Aortic smooth muscle cell (primary cell): ENCODE measurements at places on chromosomes 12 and 14. TPM values are rescaled to one million over a fixed set of nuclear protein-coding genes. Genes with fewer than 3 reads are reported as not detected.

CLEC2A gene
- not detected in 2 replicates for total RNA-seq

MIPOL1 gene
- total RNA-seq = 10.0 and 12.5 TPM in 2 replicates

TEX52 gene
- not detected in 2 replicates for total RNA-seq

TSPAN19 gene
- not detected in 2 replicates for total RNA-seq

ADAM21 gene
- 0.50 and 1.2 TPM in 2 replicates for total RNA-seq

NOVA1 gene
- 1.8 and 4.5 TPM in 2 replicates for total RNA-seq

WNT5B gene
- 12.9 and 15.2 TPM in 2 replicates for total RNA-seq

TMEM179 gene
- 0.06 and 0.40 TPM in 2 replicates for total RNA-seq

PABPN1 gene
- total RNA-seq = 69.9 and 83.4 TPM in 2 replicates

PLBD2 gene
- 31.6 and 46.9 TPM in 2 replicates for total RNA-seq

APOF gene
- total RNA-seq = not detected in 2 replicates

SYCP3 gene
- total RNA-seq = 0.12 and 0.13 TPM in 2 replicates

MYF6 gene
- not detected in 2 replicates for total RNA-seq

KRT83 gene
- total RNA-seq = not detected in 2 replicates

PRIMA1 gene
- not detected in 2 replicates for total RNA-seq

SERPINA3 gene
- total RNA-seq = 0.81 and 1.6 TPM in 2 replicates

ACOT6 gene
- total RNA-seq = not detected in 2 replicates

PFDN5 gene
- 963 and 1,329 TPM in 2 replicates for total RNA-seq

TPPP2 gene
- not detected in 2 replicates for total RNA-seq

AQP6 gene
- total RNA-seq = 0.12 and 0.13 TPM in 2 replicates

SLC4A8 gene
- 2.3 and 3.0 TPM in 2 replicates for total RNA-seq

ENDOU gene
- 0.40 and 0.81 TPM in 2 replicates for total RNA-seq

PAPOLA gene
- 66.3 and 72.0 TPM in 2 replicates for total RNA-seq

CLEC4A gene
- total RNA-seq = 0.13 and 0.31 TPM in 2 replicates

DIO2 gene
- 47.3 and 161 TPM in 2 replicates for total RNA-seq

RAB35 gene
- 27.2 and 31.4 TPM in 2 replicates for total RNA-seq

DAO gene
- total RNA-seq = not detected in 2 replicates

DLST gene
- total RNA-seq = 55.4 and 62.0 TPM in 2 replicates

LRIG3 gene
- total RNA-seq = 13.5 and 16.4 TPM in 2 replicates

TPH2 gene
- total RNA-seq = not detected in 2 replicates

GALNT9 gene
- 0.06 and 0.26 TPM in 2 replicates for total RNA-seq

PRH1 gene
- total RNA-seq = 11.9 and 22.6 TPM in 2 replicates
